ENCODE measurements at places on chromosomes 16 and 17.

DNA sequence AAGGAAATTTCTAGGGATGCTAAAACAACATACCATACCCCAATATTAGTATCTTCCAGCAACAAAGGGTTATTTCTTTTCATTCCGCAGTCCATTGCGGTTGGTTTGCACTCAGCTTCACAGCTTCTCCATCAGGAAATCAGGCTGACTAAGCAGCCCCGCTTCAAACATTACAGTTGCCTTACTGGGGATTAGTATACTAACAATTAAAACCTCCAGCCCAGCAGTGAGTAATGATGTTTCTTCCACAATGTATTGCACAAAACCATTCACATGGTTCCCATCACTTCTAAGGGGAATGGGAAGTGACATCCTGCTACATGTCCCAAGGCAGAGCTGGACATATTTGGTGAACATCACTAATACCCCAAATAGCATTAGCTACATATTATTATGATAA lies 1384.9 kb downstream of the CDH8 start:
- no peak for DNase-seq

DNA sequence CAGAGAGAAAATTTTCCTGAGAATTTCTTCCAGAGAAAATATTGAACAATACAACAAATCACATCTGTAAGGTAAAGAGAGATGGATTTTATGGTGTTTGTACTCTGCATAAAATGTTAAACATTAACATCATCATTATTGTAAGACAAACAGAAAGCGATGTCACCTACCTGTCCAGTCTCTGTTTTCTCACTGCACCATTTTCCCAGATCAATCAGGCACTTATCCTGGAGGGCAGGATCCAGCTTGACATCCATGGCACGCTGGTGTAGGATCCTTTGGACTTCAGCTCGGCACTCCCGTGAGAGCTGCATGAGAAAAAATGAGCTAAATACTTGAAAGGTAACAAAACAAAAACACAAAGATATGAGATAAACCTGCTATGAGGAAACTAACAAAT lies 55.9 kb upstream of the CLEC18B start:
- DNase-seq, result no peak

DNA sequence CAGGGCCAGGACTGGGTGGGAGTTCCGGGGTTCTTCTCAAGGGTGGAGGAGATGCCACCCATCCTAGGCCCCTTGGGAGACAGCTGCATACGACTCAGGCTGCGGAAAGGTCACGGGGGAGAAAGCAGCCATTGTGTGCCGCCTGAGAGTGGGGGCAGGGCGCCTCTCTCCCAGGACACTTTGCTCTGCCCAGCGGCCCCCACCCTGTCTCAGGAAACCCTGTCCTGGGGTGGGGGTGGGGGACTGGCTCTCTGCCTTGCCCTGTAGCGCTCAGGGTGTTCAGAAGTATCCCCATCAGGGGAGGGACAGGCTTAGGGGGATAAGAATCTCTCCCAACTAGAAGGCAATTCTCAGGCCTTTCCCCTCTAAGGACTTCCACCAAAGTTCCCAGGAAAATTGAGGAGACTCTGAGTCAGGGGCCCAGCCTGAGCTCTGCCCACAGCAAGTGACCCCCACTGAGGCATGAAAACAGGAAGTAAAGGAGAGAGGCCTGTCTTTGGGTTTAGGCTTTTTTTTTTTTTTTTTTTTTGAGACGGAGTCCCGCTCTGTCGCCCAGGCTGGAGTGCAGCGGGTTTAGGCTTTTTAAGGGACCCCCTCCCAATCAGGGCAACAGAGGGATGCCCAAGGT lies 4.9 kb downstream of the GIT1 start:
- DNase-seq, result no peak

GRCh38 chr17:43021741-43022512 lies at the start of gene VAT1:
TSS of gene VAT1 (minus strand) at chr17:43022385. CDS start at chr17:43022322, 63 bp downstream.
- DNase-seq, result peak; percentile 69

DNA sequence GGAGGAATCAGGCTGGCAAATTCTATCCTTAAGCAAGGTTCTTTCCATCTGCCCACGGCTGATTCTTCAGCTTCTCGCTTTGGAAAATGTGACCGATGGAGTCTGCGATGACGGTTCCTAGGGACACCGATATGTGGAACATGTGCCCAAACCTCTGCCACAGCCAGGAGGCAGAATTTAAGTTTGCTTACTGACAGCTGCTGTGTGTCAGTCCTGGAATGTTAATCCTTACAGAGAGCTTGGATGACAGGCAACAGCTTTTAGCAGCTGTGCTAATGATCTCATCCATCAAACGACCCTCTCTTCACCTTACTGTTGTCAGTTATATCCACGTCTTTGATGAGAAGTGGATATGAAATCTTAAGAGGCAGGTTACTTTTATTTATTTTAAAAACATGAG lies 11.4 kb upstream of the MYH13 start:
- DNase-seq, result no peak

All from stimulated activated CD4-positive, alpha-beta T cell treated with anti-CD3 and anti-CD28 coated beads, Interleukin-4, amount 100 ng/mL, for 1 hour (primary cell).